Chondrocyte (in vitro differentiated cells): ENCODE measurements at places on chromosomes 13 and 19. TPM values are rescaled to one million over a fixed set of nuclear protein-coding genes. Genes with fewer than 3 reads are reported as not detected.

DNA sequence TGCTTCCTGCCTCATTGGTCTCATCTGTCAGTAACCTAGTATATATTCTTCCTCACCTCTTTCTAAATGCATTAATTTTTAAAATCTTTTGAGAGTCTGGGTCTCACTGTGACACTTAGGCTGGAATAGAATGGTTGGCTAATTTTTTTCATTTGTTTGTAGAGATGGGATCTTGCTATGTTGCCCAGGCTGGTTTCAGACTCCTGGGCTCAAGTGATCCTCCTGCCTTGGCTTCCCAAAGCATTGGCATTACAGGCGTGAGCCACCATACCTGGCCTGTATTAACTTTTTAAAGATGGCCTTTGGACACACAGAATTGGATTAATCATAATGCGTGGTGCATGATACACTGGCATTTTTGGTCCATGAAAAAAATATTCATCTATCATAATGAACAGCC lies 29.9 kb downstream of the SIPA1L3 start:
- no peak overlapping the region for H3K27ac ChIP-seq
- H3K27me3 ChIP-seq: no peaks in the 10 kb centered on the region
- H3K36me3 ChIP-seq: peaks cover 2% of the 10 kb centered on the region
- H3K4me3 ChIP-seq: no peak overlapping the region

- no peak for DNase-seq
- no peaks in the 10 kb centered on the region for H3K36me3 ChIP-seq
- H3K4me1 ChIP-seq: peaks cover 36% of the 10 kb centered on the region
Measured at GRCh38 chr13:50521831-50522149, 321.7 kb downstream of the DLEU7 start.

Gene THSD1
- 6.5 to 12.5 TPM (median 6.7 TPM) in 3 replicates for total RNA-seq

- no peak for DNase-seq
- no peaks in the 10 kb centered on the region for H3K36me3 ChIP-seq
- H3K4me1 ChIP-seq: no peaks in the 10 kb centered on the region
- no peak overlapping the region for H3K4me3 ChIP-seq
- no peak overlapping the region for H3K27ac ChIP-seq
Measured at GRCh38 chr13:62702502-62702901, 1286.9 kb upstream of the PCDH20 start.

- no peaks in the 10 kb centered on the region for H3K27me3 ChIP-seq
- H3K4me3 ChIP-seq: no peak overlapping the region
- H3K36me3 ChIP-seq: peaks cover 38% of the 10 kb centered on the region
- no peak overlapping the region for H3K27ac ChIP-seq
- no peak for DNase-seq
Measured at GRCh38 chr19:45058622-45059159, 17.6 kb downstream of the ZNF296 start.

GRCh38 chr13:56697011-56697410 lies 443.7 kb upstream of the PRR20A start:
- no peak overlapping the region for H3K27ac ChIP-seq
- DNase-seq: no peak
- no peaks in the 10 kb centered on the region for H3K4me1 ChIP-seq
- H3K4me3 ChIP-seq: no peak overlapping the region
- H3K27me3 ChIP-seq: no peaks in the 10 kb centered on the region
